Fibroblast of the aortic adventitia (primary cell): ENCODE measurements at places on chromosomes 12 and 14. TPM values are rescaled to one million over a fixed set of nuclear protein-coding genes. Genes with fewer than 3 reads are reported as not detected.

The MORN3 gene
- total RNA-seq: 0.63 and 3.8 TPM in 2 replicates

The AGAP2 gene
- 0.25 and 0.27 TPM in 2 replicates for total RNA-seq

The TGFB3 gene
- total RNA-seq: 9.9 and 15.2 TPM in 2 replicates

The PLA2G1B gene
- total RNA-seq: not detected in 2 replicates

The MAP4K5 gene
- 92.1 and 101 TPM in 2 replicates for total RNA-seq

The TAS2R7 gene
- total RNA-seq: 0.18 TPM in 1 of 2 replicates, not detected in the other

The A2ML1 gene
- total RNA-seq: under 0.01 TPM in 1 of 2 replicates, not detected in the other

The PTPRQ gene
- 1.2 and 32.1 TPM in 2 replicates for total RNA-seq

The ANKRD52 gene
- total RNA-seq: 8.7 and 20.0 TPM in 2 replicates

The GPRC5A gene
- total RNA-seq: 5.4 and 15.5 TPM in 2 replicates

The TPPP2 gene
- not detected in 2 replicates for total RNA-seq

The KLRC4 gene
- total RNA-seq: not detected in 2 replicates

The KSR2 gene
- total RNA-seq: under 0.01 TPM in 1 of 2 replicates, not detected in the other

The PTPRB gene
- total RNA-seq: 3.6 and 5.6 TPM in 2 replicates

The MED13L gene
- total RNA-seq: 120 and 180 TPM in 2 replicates

The FAM186B gene
- 0.45 and 2.7 TPM in 2 replicates for total RNA-seq

The CTDSP2 gene
- total RNA-seq: 90.7 and 128 TPM in 2 replicates

The FAIM2 gene
- total RNA-seq: 12.9 and 13.8 TPM in 2 replicates

The NFE2 gene
- 1.2 TPM in 1 of 2 replicates, not detected in the other for total RNA-seq

The SLC35E3 gene
- 2.4 and 7.0 TPM in 2 replicates for total RNA-seq

The TAS2R46 gene
- total RNA-seq: 4.7 and 8.8 TPM in 2 replicates

The LBHD2 gene
- total RNA-seq: not detected in 2 replicates

The SAMD4A gene
- 8.6 and 20.1 TPM in 2 replicates for total RNA-seq

The DNAAF2 gene
- total RNA-seq: 10.5 and 24.9 TPM in 2 replicates

The SETD1B gene
- total RNA-seq: 5.0 and 6.1 TPM in 2 replicates

The CCDC175 gene
- not detected in 2 replicates for total RNA-seq

The CLEC1A gene
- total RNA-seq: 0.16 TPM in 1 of 2 replicates, not detected in the other

The METAP2 gene
- 92.1 and 260 TPM in 2 replicates for total RNA-seq

The KRT6A gene
- total RNA-seq: not detected in 2 replicates

The RDH12 gene
- 0.82 TPM in 1 of 2 replicates, not detected in the other for total RNA-seq

The SLC17A8 gene
- total RNA-seq: not detected in 2 replicates

The ALDH6A1 gene
- total RNA-seq: 23.4 and 27.0 TPM in 2 replicates

The KRT3 gene
- not detected in 2 replicates for total RNA-seq

The GRIP1 gene
- 0.90 and 4.4 TPM in 2 replicates for total RNA-seq
